ENCODE measurements at places on chromosomes 2 and 18. TPM values are rescaled to one million over a fixed set of nuclear protein-coding genes. Genes with fewer than 3 reads are reported as not detected.

The POTEE gene
- not detected for total RNA-seq

The ARHGAP25 gene
- 4.3 TPM for total RNA-seq

DNA sequence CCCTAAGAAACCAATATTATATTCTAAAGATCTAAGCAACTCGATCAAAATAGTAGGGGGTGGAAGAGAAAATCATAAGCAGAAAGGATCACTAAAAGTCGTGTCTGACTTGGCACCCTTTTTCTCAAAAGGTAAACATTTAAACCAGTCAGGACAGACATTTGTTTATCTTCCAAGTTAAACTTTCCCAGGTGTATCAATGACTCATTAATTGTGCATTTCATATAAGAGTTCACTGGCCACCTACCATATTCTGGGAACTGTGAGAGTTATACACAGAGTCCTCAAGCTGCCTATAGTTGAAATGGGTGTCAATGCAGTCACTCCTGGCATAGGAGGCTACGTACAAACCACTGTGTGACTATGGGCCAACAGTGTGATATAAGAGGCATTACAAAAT, 4.8 kb upstream of the ACVR1 start:
- no peak for DNase-seq

GRCh38 chr18:77601567-77601966, 351.9 kb downstream of the GALR1 start:
- no peak for DNase-seq

- DNase-seq = no peak
Observed at GRCh38 chr2:153811516-153811915, 60.2 kb upstream of the GALNT13 start.

DNA sequence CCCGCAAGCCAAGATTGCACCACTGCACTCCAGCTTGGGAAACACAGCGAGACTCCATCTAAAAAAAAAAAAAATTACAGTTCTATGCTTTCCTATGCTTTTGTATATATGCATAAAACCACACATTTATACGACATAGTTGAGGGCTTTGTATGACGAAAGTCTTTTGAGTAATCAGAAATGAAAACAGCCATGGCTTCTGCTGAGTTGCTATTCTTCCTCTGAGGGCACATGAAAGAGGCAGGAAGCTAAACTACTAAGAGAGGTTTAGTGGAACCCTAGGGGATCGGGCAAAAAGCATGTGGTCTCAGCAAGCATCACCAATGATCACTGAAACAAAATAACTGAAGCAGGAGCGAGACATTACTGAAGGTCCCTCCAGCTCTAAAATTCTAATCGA, 99.6 kb downstream of the ZAP70 start:
- no peak for DNase-seq

GRCh38 chr2:241808051-241808720, 807 bp upstream of the NEU4 start:
- no peak for DNase-seq

GRCh38 chr18:22334567-22334966, 83.1 kb downstream of the CTAGE1 start:
- no peak for DNase-seq
